ENCODE measurements at places on chromosomes 16 and 17.
A peak's percentile ranks its signal among the peaks of the same experiment; 100 is the strongest.

- DNase-seq = peak; percentile 34
Observed at GRCh38 chr17:13135506-13135905, 117.7 kb upstream of the ELAC2 start.

DNA sequence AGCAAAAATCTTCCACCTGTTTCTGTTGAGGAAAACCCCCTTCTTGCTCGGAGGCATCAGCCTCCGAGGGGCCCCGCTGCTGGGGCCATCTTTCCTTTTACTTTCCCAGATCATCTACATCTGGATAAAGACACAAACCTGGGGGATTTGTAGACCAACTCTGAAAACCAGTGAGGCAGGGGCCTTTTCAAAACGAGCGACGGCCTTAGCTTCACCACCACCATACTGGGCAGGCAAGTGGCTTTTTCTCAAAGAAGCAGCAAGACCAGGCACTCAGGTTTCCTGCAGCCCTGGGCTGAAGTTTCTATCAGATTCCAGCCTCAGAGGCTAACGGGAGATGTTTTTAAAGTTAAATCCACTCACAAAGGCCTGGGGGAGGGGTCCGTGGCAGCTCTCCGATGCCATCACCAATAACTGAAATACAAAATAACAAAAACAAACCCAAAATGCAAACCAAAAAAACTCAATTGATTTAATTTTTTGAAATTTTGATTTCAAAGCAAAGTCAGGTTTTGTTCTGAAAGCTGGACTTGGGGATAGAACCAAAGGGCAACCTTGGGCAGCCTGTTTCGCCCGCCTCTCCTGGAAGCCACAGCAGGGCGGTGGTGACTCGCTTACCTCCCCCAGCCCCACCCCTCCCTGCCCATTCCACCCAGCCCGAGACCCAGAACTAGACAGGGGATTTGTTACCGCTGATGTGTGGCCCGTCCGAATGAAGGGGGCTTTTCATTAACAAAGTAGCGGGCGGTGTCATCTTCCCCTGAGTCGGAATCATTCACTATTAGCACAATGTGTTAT is 55.8 kb downstream of the SALL1 start:
- no peak for DNase-seq

- no peak for DNase-seq
Observed at GRCh38 chr17:80633207-80633606, 88.6 kb downstream of the RPTOR start.

DNA sequence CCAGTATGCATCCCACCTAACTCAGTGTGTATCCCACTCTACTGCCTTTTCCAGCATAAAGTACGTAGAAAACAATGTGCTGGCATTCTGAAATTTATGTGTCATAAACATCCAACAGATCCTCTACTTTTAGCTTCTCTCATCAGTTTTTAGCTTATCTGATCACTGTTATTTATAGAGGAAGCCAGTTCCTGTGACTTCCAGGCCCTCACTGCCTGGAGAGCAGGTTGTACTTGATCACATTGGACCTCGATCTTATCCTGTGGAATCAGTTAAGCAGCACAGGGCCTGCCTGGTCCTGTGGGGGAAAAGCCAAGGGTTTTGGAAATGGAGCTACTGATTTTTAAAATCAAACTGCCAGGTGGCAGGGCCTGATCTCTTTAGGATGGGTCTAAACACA is 30.8 kb downstream of the PRSS54 start:
- no peak for DNase-seq

DNA sequence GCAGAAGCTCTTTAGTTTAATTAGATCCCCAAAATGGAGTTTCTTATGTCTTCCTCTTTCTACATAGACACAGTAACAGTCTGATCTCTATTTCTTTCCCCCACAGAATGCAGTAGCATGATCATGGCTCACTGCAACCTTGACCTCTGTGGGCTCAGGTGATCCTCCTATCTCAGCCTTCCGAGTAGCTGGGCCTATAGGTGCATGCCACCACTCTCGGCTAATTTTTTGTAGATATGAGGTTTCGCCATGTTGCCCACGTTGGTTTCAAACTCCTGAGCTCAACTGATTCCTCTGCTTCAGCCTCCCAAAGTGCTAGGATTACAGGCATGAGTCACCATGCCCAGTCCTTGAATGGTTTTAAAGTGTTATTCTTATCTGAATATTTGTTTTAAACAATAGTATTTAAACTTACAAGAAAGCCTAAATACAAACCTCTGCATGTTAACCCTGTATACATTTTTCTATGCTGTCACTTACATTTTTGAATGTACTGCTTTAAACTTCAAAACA is 120.6 kb downstream of the GOSR1 start:
- no peak for DNase-seq

GRCh38 chr17:4540687-4541327 is 14.4 kb downstream of the MYBBP1A start:
- no peak for DNase-seq

- DNase-seq = no peak
Observed at GRCh38 chr16:67657017-67657608, 2.9 kb downstream of the ACD start.

DNA sequence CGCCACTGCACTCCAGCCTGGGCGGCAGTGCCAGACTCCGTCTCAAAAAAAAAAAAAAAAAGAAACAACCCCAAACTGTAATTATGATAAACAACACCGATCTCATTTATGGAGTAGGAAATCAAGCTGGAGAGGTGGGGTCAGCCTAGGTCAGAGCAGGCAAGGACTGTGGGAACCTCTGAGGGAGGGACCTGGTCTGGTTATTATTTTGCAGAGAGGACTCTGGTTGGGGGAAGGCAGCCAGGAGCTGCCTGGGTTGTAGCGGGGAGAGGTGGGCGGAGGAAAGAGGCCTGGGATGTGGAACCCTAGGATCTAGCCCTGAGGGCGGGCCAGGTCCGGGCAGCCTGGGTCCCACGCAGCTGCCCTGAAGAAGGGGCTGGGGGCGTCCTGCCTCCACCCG is 10.9 kb upstream of the HS3ST6 start:
- DNase-seq = peak; percentile 64

DNA sequence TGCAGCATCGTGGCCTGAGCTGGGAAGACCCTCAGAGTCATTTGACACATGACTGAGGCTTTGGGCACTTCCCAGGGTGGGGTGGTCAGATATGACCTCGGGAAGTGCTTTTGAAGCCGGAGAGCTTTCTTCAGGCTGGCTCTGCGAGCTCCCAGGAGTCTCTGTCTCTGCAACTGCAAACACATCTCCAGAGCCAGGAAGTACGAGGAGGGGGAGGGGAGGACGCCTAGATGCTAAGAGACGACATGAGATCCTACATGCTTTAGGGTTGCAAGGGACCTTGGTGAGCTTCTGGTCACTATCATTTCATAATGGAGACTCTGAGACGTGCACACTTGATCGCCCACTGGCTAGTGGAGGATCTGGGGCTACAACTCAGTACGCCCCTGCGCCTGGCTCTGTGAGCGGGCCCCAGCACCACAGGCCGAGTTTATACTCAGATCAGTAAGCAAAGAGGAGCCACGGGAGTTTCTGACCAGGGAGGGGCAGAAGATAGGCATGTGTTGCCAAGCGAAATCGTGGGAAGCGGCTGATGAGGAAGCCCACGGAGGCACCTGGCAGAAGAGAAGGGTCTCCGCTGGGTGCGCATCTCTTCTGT is 527 bp upstream of the MGAT5B start:
- DNase-seq = no peak

GRCh38 chr16:81357711-81358260 is 43.0 kb downstream of the GAN start:
- no peak for DNase-seq

- peak; percentile 88 for DNase-seq
Observed at GRCh38 chr17:47889734-47890529, 6.1 kb upstream of the SP2 start.

- DNase-seq = peak; percentile 57
Observed at GRCh38 chr16:590188-590814, 435 bp downstream of the RAB40C start.

DNA sequence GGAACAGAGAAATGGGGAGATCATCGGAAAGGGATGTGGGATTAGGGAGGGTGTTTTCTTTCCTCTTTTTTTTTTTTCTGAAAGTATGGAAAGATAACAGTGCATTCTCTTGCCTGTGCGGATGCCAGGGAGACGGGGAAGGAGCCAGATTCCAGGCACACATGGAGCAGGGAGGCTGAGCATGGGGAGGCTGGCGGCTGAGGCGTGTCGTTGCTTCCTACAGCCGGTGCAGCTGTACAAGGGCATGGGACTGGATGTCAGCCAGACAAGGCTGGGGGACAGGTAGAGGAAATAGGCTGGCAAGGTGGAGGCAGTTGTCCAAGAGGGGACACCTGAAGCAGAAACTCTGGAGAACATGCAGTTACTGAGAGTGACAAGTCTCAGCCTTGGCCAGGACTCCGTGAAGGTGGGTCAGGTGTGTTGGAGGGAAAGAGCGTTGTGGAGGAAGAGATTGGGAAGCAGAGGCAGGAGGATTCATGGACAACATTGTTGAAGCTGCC is 16.6 kb upstream of the ADORA2B start:
- no peak for DNase-seq

DNA sequence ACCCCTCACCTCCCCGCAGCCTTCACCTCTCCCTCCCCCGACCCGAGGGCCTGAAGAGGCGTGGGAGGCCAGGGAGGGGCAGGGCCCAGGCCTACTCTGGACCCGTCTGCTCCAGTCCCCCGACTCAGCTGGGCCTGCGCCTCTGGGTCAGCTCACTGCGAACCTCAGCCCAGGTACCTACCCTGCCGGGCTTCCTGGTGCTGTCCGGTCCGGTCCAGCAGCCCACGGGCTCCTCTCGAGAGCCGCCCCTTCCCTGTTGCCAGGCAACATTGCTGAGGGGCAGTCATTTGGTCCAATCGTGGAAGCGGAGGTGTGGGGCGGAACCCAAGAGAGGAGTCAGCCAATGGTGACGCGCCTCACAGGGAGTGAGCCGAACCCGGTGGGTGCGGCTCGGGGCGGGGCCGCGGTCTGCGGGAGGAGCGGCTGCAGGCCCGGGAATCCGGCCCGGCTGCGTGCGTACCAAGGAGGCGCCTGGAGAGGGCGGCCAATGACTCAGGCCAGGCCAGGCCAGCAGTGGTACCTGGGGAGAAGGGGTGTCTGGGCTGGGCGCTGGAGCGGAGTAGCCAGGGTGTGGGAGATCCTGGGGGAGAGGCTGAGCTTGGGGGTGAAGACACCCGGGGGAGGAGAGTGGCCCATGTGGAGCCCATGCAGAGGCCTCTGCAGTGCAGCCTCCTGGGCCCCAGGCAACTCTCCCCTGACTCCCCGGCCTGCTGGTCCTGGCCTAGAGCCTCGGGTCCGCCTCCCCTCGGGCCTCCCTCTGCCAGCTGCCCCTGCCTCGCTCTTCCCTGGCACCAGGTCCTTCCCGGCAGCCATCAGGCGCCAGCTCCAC is at the start of gene MEAK7:
MEAK7 (minus strand) TSS at position 240 of the 829 bp plus-strand sequence. CDS start 6,573 bp downstream, outside the sequence.
- peak; percentile 97 for DNase-seq

DNA sequence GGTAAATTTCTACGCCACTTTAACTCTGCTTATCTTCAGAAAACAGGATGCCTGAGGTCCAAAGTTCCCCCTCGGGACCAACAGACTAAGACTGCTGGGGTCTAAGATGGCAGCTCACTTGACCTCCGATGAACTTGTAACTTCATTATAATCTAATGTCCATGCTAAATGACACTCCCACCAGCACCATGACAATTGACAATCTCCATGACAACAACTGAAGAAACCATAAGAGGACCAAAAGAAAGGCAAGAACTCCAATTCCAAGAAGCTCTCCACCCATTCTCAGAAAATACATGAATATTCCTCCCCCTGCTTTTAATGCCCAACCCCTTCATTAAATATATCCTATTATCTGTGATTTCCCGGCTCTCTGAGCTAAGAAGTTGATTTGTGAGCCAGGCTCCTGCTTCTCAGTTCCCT is 7.5 kb downstream of the CCL4 start:
- no peak for DNase-seq

DNA sequence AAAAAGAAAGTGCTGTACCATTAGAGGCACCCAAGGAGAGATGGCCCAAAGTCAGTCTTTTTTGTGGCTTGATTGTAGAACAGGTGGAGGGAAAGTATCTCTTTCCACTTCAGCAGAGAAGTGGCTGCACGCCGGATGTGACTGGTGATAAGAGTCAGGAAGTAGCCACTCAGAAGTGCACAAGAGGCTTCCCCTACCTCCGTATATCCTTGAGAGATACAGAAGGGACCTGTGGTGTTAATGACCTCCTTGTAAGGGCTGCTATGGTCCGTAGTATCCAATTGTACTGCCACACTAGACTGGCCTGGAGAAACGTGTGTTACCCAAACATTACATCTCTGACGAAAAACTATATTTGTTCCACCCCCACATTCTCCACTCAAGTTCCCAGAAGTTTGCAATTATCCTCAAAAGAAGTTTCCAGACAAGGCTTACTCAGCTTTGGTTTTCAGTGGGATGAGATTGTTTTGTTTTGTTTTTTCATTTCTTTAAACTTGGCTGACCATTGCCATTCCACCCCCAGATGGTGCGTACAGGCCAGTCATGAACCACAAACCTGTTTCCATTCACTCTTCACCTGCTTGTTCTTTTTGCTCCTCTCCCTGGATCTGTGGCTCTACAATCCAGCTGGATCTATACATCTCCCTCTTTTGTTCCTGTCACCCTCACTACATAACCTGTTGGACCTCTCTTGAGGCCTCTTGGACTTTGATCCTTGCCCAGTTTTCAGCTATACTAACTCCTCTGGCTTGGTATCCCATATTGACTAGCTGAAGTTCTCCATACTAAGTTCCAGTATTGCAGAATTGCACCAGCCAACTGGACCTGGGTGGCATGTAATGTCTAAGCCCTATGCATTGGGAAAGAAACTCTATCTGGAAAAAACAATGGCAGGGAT is 20.7 kb upstream of the MED13 start:
- no peak for DNase-seq

GRCh38 chr16:69112285-69113129 is 7.1 kb downstream of the HAS3 start:
- DNase-seq = peak; percentile 81

DNA sequence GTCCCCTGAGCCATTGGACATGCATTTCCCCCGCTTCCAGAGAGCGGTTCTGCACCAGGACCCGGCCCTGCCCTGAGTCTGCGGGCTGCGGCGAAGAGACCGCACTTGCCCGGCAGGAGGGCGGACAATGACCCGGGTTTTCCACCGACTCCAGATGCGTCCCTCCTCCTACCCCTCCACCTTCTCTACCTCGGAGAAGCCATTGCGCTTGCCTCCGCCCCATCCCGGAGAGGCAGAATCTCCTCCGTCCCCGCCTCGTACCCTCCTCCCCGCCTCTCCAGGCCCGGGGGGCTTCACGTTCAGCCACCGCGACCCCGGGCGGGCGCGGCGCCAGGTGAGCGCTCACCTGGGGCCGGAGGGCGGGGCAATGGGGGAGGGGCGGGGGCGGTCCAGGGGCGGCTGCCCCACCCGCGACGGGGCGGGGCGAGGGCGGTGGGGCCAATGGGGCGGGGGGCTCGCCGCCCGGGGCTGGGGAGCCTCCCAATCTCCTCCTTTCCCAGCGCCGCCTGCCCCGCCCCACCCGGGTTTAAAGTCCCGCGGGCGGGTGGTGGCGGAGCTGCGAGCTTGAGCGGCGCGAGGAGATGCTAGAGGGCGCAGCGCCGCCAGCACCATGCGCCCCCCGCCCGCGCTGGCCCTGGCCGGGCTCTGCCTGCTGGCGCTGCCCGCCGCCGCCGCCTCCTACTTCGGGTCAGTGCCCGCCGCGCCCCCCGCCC is at the start of gene WNT9B:
WNT9B (plus strand) TSS at position 555 of the 713 bp plus-strand sequence; CDS start at position 611, 56 bp downstream.
- peak; percentile 86 for DNase-seq

GRCh38 chr17:39563476-39563875 is 44.2 kb downstream of the NEUROD2 start:
- peak; percentile 96 for DNase-seq

GRCh38 chr16:80372341-80372740 is 168.5 kb upstream of the DYNLRB2 start:
- DNase-seq = no peak

- no peak for DNase-seq
Observed at GRCh38 chr16:79623062-79623461, 22.5 kb upstream of the MAF start.
